ENCODE measurements at places on chromosomes 7 and 10.
A peak's percentile ranks its signal among the peaks of the same experiment; 100 is the strongest.

- DNase-seq: no peak
Observed at GRCh38 chr7:36874041-36874440, 149.7 kb upstream of the AOAH start.

DNA sequence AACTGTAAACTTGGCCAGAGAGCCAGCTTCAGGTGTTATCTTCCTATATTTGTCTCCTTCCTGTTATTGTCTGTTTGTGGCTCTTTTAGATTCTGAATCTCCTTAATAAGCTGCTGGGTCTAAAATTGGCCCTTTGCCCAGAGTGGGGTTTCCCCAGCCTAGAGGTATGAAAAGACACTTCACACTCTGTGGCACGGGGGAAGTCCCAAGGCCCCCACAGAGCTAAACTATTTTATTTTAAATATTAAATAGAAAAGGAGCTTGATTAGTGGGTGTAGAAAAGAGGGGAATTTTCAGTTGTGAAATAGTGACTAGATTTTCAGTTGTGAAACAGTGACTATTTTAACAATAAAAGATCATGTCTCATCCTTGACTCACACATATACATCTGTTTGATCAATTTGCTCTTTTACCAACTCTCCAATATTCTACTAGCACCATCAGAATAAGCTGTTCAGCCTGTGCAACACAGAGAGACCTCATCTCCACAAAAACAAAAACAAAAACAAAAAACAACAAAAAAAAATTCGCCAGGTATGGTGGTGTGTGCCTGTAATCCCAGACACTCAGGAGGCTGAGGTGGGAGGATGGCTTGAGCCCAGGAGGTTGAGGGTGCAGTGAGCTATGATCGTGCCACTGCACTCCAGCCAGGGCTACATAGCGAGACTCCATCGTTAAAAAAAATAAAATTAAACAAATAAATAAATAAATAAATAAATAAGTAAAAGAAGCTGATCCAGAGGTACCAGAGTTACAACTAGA, 24.9 kb upstream of the ADO start:
- peak; percentile 63 for DNase-seq

- peak; percentile 42 for DNase-seq
Observed at GRCh38 chr7:149209518-149210269, 14.3 kb downstream of the ZNF282 start.

DNA sequence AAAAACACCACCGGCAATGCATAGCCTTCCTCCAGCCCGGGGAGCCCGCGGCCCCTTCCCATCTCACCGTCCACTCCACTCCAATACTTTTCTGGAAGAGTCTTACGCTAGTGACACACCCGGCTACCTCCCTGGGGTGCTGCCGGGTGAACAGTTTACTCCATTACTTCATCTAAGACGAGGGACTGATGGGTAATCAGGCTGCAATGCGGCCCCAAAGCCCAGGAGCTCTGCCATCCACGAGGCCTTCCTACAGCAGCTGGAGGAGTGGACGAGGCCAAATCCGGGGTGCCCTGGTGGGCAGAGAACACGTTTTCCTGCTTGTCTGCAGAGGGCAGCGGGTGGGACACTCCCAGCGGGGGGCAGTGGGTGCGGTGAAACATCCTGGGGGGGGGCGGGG, 356.2 kb upstream of the SHH start:
- DNase-seq: no peak

- DNase-seq: no peak
Observed at GRCh38 chr10:59649606-59650346, 59.9 kb downstream of the SLC16A9 start.

DNA sequence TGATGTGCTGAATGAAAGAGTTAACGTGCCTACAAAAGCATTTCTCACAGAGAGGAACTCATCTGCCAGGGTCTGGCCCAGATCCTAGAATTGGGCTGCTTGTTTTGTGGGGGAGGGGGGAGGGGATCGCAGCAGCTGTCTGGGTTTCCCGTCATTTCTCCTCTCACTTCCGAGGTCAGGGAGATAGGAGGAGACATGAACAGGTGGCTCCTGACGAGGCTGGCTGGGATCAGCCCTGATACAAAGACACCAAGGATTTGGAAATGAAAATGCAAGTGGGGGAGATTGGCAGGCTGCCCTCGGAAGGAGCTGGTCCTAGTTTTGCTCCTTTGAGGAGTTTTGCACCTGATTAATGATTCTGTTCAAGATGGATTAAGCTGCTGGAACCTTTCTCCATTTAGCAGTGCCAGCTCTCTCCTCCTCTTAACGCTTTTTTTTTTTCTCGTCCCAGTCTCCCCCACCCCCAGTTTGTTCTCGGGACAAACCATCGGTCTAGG, 86.8 kb upstream of the KMT2C start:
- no peak for DNase-seq

- DNase-seq: peak; percentile 82
Observed at GRCh38 chr7:100563809-100564400, 9.8 kb downstream of the SAP25 start.
